ENCODE measurements at places on chromosomes 5 and 9.

DNA sequence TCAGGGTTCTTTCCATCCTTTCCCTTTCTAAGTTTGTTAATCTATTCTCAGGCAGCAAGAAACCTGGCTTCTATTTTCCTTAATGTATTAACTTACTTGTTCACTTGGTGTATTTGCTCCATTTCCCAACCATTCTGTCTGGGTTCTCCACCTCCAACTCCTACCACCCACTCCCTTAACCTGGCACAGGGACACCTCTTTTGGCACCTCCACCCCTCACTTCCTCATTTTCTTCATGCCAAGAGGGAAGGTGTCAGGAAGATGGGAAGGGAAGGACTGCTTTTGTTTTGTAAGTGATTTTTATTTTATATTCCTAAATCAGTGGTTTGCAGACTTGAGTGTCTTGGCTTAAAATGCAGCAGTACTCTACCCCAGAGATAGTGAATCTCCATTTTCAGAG lies 166.1 kb downstream of the TRIO start:
- no peak for DNase-seq

GRCh38 chr9:10252174-10252573 lies 360.6 kb downstream of the PTPRD start:
- DNase-seq, result no peak

DNA sequence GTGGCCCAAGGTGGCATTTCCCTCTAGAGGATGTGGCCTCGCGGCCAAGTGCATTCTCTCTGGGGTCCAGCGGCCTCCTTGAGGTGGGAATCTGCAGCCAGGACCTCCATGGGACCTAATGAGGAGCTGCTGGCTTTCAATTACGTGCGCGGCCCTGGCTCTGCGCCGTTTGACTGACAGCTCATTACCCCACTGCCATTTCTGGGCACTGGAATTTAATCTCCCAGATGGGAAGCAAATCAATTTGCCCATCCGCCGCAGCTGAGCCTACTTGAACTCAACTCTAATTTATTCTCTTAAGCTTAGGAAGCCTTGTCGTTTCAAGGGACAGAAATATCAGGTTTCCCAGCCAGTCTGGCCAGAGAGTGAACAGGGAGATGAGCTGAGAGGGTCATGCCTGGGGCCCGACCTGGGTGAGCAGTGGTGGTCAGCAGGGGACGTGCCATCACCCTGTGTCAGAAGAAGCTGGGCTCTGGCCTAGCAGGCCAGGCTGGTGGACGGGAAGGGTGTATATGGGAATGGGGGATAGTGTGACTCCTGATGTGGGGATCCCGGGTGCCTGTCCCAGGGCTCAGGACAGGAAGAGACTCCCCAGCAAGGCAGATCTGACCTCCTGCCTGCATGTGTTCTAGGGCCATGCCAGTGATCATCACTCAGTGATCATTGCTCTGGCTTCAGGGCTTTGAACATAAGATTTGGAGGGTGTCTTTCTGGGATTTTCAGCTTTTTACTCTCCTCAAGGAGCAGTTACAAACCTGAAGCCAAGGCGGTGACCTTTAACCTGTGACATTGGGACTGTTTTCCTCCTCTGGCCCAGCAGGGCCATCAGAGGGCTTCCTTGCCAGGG lies 69.7 kb downstream of the MACROH2A1 start:
- no peak for DNase-seq

DNA sequence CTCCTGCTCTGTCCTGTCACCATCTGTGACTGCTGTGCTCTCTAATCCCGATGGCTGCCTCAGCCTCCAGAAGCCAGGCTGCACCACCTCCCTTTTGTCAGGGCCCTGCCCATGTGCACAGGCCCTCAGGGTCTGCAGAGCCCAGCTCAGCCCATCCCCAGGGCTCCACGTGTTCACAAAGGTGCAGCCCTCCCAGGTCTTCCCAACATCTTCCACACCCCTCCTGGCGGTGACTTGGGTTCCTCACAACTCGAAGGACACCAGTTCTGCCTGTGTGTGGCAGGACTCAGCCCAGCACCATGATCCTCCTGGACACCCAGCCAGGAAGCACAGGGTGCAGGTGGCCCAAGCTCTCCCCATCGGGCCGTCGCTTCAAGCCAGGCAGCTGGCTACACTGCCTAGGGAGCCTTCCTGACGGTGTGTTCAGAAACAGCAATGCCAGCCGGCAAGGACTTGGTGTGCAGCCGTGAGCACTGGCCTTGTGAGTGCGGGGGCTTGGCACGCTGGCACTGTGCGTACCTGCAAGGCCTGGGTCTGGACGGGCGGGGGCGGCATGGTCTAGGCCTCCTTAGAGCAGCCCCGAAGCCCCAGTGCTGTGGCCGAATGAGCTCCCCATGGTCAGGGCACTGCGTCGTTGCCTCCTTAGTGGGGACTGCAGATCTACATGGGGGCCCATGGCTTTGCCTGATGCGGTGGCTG lies 96.1 kb downstream of the MRPL36 start:
- no peak for DNase-seq

DNA sequence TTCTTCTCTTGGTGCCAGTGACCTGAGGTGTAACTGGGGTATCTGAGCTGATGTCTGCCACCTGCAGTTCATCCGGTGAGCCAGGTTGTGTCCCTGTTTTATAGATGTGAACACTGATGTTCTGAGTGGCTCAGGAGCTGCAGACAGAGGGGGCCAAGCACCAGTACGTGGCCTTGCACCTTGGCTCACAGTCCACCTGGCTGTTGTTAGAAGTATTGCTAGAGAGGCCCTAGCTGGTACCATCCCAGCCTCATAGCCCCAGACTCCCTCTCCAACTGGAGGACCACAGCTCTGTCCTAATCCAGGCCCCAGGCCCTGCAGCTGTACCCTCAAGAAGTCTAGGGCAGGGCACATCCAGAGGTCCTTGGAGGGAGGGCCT lies 16.2 kb downstream of the PHF2 start:
- no peak for DNase-seq

DNA sequence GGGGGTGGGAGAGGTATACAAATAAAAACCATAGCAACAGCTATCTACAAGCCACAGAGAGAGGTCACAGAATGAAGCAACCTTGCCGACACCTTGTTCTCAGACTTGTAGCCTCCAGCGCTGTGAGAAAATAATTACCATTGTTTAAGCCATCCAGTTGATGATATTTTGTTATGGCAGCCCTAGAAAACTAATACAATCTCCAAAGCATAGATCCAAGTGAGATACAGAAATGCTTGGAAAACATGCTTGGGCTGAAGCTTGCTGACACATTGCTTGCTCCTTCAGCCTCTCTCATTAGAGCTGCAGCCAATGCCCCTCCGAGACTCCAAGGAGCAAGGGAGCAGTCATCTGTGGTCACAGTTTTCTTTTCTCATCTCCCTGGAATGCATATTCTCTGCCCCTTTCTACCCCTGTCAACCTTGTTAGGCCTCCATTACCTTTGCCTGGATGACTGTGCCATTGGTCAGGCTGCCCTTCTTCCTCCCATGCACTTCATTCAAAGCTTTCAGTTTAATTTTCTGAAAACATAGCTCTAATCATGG lies 401.4 kb upstream of the KLF4 start:
- DNase-seq, result no peak

GRCh38 chr9:130526193-130526853 lies 53.1 kb upstream of the FUBP3 start:
- DNase-seq, result no peak

GRCh38 chr5:138141734-138142133 lies 2.5 kb upstream of the NME5 start:
- no peak for DNase-seq

DNA sequence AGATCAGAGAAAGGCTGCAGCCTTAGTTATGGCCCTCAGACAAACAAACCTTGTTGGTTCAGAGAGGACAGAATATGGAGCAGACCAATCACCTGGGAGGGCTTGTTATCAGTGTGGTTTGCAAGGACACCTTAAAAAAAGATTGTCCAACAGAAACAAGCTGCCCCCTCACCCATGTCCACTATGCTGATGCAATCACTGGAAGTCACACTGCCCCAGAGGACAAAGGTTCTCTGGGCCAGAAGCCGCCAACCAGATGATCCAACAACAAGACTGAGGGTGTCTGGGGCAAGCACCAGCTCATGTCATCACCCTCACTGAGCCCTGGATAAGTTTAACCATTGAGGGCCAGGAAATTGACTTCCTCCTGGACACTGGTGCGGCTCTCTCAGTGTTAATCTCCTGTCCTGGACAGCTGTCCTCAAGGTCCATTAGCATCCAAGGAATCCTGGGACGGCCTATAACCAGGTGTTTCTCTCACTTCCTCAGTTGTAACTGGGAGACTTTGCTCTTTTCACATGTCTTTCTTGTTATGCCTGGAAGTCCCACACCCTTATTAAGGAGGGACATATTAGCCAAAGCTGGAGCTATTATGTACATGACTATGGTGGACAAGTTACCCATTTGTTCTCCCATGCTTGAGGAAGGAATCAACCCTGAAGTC lies 36.9 kb upstream of the TBCA start:
- DNase-seq, result no peak

DNA sequence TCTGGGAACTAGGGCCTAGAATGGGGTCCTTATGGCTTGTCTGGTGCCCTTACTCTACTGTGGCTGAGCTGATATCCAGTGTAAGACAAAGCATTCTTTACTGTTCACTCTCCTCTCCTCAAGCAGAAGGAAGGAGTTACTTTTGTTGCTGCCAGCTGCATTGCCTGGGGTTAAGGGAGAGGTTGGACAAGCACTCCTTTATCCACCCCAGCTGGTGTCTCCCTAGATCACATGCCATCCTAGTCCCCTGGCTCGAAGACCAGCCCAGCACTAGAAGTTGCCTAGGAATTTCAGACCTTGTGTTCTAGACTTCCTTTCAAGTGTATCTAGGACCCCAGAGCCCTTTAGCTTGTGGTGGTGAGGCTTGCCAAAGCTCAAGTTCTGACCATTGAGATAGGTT lies 1051.5 kb upstream of the C9orf72 start:
- DNase-seq, result no peak

DNA sequence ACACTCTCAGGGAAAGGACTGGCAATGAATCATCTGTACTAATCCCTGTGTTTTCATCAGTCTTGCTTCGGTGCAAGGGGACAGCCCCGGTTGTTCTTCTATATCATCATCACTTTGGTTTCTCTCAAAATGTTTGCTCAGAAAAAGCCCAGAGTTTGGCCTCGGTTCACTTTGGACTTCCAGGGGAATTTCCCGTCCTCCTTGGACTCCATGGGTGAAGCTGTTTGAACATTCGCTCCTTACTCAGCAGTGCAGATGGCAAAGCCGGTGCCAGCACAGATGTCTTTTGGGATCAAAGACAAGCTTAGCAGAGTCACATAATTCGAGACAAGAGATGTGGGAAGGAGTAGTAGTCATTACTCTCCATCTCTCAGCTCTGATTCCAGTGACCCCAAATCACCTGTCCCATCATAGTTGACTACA lies 69.8 kb upstream of the TNFSF8 start:
- no peak for DNase-seq

GRCh38 chr5:153122403-153122802 lies 368.1 kb upstream of the GRIA1 start:
- no peak for DNase-seq

DNA sequence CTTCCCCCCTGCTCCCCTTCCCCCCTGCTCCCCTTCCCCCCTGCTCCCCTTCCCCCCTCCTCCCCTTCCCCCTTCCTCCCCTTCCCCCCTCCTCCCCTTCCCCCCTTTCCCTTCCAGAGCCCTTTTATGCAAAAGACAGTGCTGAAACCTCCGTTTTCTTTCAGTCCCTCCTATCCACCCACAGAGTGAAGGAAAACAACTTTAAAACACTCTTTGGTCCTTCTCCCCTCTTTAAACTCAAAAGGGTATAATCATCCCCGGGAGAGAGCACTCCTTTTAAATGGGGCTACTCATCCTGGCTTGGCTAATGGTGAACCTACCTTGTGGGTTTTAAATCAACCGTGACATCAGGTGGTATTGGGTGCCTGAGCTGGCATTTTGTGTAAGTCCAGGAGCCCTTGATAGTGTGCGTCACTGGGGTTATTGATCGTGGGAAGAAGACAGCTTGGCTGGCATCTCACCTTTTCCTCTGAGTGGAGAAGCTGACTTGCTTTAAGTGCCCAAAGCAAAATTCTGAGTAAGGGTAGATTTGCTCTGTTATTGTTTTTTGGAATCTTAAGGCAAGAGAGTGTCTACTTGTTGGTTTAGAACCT lies 2.7 kb downstream of the LARP1 start:
- peak; percentile 22 for DNase-seq

- DNase-seq, result no peak
Measured at GRCh38 chr9:20790721-20791120, 106.7 kb downstream of the FOCAD start.

GRCh38 chr5:78758169-78758839 lies 109.7 kb upstream of the LHFPL2 start:
- DNase-seq, result no peak

GRCh38 chr5:171586436-171586835 lies 167.0 kb downstream of the FGF18 start:
- no peak for DNase-seq

DNA sequence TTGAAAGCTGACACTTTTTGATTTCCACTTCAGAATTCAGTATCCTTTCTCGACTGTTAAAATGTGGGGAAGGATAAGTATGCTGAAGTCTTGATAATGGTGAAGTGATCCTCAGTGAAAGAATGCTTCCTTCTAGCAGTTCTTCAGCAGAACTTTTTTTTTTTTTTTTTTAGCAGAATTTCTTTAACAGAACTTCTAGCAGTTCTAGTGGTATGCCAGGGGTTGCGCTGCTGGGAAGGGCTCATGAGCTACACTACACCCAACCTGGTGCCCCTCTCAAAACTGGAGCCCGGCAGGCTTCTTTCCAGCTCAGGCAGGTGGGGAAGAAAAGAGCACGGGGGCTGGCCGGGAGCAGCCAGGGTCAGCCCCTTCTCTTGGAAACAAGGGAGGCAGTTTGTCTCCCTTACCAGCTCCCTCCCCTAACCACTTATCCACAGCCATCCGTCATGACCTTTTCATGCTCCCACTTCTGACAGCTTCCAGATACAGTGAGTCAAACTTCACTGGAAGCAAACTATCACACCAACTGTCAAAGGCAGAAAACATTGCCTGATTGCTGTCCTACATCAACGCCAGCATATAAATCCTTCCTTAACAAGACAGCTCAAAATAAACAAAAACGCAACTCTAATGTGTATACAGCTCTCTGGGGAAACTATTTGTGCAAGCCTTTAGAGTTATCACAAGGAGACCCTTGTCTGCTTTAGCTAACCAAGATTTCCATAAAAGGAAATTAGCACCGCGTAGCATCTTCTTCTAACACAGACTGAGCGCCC lies 211.5 kb downstream of the GAPVD1 start:
- DNase-seq, result no peak

DNA sequence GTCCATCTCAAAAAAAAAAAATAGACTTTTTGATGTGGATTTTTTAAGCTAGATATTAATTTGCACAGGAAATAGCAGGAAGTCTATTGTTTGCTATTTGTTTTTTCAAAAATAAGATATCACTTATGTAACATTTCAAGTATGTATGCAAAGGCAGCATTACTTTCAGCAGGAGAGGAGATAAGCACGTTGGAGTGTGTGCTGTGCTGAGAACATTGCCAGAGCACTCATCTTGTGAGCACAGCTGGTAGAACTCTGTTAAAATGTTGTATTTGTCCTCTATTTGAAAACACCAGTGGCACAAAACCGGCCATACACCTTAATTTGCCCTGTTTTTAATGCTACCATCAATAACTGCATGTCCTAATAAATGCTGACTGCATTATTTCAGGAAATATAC lies 1061.9 kb upstream of the CDH18 start:
- no peak for DNase-seq

- DNase-seq, result no peak
Measured at GRCh38 chr9:107712390-107712789, 222.8 kb upstream of the KLF4 start.
